H9 (cell line): ENCODE measurements at places on chromosomes 4 and X.

GRCh38 chr4:138307319-138307718 is 65.2 kb upstream of the SLC7A11 start:
- no peak for DNase-seq

DNA sequence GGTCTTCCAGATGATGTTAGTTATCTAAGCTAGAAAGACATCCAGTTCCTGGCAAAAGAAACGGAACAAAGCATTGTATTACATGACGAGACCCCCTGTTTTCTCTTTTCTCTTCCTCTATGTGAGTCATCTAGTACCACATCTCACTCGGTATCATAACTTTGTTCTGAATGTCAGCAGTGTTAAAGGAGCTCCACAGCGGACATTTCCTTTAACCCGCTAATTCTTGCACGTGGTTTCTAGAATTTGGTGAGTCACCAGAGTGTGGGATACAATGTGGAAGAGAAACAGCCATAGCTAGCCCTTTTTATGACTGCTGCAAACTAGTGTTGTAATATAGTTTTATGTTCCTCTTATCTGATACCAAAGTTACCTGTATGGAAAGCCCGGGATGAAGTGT is 243.7 kb downstream of the TENM3 start:
- no peak for DNase-seq

- DNase-seq: no peak
Observed at GRCh38 chr4:149836546-149836945, 20.9 kb upstream of the IQCM start.

GRCh38 chrX:37755025-37755424 is 24.8 kb upstream of the CYBB start:
- no peak for DNase-seq

DNA sequence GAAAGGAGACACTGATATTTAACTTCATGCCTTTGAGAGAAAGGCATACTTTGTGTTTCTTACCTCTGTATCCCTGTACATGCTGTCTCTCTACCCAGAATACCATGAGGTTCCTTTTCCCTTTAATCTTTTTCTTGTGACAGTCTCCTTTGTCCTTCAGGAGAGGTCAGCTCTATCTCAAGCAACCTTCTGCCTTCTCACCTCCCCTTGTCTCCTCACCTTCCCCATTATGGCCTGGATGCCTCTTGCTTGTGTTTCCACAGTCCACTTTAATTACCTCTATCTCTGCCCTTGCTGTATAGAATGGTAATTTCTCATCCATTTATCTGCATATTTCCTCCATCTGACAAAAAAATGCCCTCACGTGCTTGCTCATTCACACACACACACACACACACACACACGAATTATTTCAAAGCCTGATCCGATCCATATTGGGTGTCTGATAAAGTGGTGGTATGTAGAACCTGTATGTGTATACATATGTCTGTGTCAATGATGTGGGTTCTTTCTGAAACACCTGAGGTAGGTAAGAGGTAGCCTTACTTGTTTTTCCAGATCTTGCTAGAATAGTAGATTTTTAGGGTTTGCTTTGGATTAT is 28.5 kb downstream of the MSN start:
- DNase-seq: no peak

DNA sequence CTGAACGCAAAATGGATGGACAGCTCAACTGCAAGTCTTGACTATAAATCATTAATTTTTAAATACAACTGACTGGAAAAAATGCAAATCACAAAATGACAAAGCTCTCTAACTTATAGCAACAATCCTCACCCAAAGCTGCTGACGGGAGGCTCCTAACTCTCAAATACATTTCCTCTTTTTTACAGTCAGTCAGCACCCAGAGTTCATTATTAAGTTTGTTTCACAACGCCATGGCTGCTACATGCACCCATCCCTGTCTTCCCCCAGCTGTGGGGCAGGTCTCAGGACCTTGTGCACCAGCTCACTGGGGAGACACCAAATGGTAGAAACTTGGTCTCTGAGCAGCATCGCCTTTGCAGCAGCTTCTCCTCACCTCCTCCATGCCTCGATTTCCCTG is 97.6 kb downstream of the SLC34A2 start:
- DNase-seq: no peak
